ENCODE measurements at places on chromosomes 1 and 21.

DNA sequence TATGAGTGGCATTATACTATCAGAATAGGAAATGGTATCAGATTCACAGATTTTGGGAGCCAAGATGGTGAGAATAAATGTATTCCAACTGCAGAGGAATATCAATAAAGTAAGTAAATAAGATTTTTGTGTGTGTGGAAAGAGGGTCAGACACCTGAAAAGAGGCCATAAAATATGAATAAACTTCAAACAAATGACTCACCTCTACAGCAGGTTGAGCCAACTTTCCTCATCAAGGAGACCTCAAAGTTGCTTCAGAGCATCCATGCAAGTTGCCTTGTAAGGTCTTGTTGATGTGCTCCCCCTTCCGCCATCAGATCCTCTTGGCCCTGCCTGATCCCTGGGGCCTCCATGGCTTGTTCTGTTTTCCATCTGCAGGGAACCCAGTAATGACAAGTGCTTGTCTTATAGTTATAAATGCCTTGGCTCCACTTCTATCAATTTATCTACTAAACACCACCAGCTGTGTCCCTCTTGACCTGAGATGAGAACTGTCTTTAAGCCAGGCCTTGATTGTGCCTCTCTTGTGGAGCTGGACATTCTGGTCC, 775.6 kb downstream of the LTN1 start:
- no peak for DNase-seq

DNA sequence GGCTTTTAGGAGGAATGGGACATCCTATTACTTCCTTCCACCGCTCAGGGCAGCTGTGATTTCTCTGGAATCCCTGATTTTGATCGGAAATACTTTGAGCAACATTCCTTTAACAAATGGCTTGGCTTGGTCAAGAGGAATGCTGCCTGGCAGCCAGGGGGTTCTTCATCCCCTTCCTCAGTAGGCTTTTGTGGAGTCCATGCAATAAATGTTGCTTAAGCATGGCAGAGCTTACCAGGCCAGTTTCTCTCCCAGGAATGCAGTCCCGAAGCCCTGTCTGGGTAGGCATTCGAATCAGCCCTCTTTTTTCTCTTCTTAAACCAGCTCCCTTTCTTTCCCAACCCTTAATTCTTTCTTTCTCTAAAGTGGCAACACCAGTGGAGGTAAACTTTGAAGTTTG, 177.1 kb upstream of the KIAA0040 start:
- DNase-seq: no peak

DNA sequence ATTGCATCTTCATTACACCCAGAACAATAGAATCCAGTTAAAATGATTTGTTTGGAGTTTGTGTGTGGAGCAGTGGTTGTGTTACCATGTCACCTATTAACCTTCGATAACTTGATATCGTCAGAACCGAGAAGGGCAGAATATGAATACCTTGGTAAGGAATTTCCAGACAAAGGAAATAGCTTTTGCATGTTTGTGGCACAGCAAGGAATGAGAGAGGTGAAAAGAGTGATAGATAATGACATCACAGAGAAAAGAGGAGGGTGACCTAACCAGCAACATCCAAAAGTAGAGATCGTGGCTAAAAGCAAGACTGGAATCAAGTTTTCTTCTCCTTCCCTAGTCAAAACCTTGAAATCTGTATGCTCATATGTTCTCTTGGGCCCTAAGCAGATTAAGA, 244.6 kb upstream of the NEGR1 start:
- DNase-seq: no peak

GRCh38 chr1:95984798-95985374, 736.7 kb upstream of the PTBP2 start:
- no peak for DNase-seq

DNA sequence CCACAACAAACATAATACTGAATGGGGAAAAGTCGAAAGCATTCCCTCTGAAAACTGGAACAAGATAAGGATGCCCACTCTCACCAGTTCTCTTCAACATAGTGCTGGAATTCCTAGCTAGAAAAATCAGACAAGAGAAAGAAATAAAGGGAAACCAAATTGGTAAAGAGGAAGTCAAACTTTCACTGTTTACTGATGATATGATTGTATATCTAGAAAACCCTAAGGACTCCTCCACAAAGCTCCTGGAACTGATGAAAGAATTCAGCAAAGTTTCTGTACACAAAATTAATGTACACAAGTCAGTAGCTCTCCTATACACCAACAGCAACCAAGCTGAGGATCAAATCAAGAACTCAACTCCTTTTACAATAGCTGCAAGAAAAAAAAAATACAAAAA, 6.9 kb upstream of the F13B start:
- DNase-seq: no peak

DNA sequence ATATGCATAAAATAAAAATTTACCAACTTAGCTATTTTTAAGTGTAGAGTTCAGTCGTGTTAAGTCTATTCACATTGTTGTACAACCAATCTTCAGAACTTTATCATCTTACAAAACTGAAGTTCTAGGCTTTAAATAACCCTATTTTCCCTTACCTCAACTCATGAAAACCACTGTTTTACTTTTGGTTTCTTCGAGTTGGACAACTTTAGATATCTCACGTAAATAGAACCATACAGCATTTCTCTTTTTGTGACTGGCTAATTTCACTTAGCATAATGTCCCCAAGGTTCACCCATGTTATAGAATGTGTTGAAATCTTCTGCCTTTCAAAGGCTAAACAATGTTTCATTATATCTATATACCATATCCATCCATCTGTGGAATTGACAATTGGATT, 819.0 kb upstream of the ADGRL4 start:
- DNase-seq: no peak

- DNase-seq: no peak
These were observed 100.0 kb upstream of the RAB4A start for GRCh38 chr1:229170778-229171505.

DNA sequence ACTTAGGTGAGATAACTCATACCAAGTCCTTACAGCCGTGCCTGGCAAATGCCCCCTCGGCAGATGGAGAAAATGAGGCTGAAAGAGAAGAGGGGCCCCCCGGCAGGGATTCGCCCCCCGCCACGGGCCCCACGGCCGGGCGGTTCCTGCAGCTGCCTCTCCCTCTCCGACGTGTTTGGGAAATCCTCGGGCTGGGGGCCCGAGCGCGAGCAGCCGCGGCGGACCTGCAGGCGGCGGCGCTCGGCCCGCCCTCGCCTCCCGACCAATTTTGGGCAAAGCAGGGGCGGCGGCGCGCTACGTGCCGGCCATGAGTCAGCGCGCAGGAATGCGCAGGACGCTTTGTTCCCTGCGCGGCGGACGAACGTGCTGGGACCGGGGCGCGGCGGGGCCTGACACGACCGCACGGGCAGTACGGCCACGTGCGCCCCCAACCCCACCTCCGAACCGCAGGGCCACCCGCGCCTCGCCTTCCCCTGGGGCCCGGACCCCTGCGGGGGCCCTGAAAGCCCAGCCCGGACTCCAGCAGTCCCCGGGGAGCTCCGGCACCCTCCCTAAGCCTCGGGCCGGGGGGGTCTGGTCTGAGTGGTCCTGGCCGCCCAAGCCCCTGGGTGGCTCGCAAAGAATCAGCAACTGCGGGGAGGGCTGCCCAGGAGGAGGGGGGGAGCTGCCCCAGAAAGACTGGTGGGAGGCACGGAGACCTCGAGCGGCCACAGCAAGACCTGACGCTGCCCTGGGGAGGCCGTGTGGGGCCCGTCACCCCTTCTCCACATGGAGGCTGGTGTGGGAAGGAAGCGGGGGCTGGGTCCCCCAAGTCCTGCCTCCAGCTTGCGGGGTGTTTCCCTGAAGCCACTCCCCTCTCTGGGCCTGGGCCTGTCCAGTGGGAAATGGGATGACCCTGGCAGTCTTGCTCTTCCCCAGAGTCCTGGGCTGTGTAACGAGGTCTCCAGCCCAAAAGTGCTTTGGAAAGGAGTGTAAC, 11.9 kb upstream of the EDN2 start:
- DNase-seq: no peak

- no peak for DNase-seq
These were observed 267.3 kb upstream of the DUSP10 start for GRCh38 chr1:222009105-222009730.

- DNase-seq: no peak
These were observed 31.7 kb downstream of the ECE1 start for GRCh38 chr1:21258331-21259134.

DNA sequence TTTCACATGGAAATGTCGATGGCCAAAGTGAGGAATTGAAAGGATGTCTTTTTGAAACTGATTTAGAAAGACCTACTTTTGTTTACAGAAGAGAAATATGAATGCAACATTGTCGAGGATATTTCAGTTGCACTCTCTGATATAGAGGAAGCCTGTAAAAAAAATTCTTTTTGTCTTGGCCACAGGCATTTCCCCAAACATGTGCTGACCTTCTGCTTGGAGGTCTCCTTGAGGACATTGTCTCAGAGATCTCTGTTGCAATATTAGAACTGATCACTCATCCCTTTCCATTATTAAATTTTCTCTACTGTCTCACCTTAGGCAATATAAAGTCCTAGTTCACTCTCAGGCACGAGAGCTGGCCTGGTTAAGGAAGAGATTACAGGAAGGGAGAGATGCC, 16.0 kb downstream of the S100A11 start:
- no peak for DNase-seq

GRCh38 chr1:72601035-72601674, 318.8 kb upstream of the NEGR1 start:
- DNase-seq: no peak

DNA sequence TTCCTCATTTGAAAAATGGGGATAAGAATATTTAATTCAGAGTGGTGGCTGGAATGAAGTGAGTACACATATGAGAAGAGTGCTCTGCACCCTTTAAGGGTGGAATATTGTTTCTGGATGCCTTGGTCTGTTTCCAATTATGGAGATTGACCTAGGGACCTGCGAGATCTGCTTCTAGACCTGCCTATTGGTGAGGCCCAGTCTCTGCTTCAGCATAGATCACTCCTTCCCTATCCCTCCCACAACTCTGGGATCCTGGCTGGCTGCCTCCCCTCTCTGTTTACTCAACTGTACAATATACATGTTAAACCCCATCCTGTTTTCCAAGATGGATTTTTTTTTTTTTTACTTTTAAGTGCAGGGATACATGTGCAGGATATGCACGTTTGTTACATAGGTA, 6.4 kb upstream of the LDLRAD1 start:
- DNase-seq: no peak

DNA sequence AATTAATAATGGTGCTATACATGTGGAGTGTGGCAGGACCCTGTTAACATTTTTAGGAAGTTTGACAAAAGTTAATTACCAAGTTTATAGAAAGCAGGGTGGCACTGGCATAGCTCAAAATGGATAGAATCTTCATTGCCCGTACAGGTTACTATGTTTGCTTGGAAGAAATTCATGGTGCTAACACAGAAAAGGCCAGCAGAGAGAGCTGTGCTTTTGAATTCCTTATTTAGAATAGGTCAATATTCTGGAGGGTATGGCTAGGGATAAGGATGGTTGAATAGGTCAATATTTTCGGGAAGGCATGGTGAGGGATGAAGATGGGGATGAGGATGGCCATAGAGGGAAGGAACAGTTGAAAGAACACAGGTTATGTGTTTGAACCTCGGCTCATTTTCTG, 345.1 kb downstream of the LMO4 start:
- DNase-seq: no peak

DNA sequence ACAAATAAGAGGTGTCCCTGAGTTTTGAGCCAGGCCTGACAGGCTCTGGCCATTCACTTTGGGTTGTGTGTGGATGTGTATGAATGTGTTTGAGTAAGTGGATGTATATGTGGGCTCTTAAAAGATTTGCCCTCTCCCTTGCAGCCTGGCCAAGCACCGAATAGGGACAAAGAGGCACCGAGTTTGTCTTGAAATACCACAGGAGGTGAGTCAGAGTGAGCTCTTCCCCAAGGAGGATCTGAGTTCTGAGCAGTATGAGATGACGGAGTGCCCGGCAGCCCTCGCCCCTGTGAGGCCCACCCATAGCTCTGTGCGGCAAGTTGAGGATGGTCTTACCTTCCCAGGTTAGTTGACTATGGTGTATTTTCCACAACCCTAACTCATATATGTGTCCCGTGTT, 19.0 kb downstream of the KDM4A start:
- no peak for DNase-seq

DNA sequence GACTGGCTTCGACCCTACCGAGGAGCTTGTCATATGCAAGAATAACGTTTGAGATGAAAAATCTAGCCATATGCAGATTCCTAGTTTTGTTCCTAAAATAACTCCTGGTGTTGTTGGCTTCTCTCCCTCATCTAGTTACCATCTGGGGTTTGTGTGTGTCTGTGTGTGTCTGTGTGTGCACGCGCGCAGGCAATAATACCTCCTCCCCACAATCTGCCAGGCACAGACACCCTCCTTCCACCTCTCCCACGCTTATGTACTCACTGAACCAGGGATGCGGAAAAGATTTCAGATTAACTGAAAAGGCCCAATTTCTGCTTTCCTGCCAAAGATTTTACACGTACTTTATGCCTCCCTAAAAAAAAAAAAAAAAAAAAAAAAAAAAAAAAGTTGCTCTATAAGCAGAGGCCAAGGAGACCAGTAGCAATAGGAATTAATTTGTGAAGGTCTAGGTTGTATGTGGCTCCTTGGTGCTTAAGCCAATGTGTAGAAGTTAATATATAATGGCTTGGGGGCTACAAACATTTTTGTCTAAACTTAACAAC, 452.7 kb downstream of the NUF2 start:
- no peak for DNase-seq

- DNase-seq: no peak
These were observed 363.7 kb downstream of the MATN1 start for GRCh38 chr1:30359539-30360220.

GRCh38 chr1:86380257-86380861, 15.8 kb downstream of the ODF2L start:
- DNase-seq: no peak

- no peak for DNase-seq
These were observed 36.0 kb downstream of the KRTAP10-1 start for GRCh38 chr21:44503901-44504399.

DNA sequence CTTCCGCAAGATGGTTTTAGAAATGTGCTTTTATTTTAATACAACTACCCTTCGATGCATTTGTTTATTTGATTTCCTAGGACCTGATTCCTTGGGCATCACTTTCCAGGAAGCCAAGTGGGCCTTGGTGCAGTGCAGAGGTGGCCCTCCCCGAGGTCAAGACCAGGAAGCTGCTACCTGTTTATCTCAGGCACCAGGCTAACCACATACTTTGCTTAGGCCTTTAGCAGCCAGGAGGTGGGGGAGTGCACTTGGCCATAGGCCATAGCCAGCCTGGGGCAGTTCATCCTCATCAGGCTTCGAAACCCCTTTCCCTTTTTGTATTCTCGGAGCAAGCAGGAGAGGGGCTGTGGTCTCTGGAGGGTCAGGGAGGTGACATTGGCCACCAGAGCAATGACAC, 45.4 kb downstream of the SMYD2 start:
- DNase-seq: no peak

GRCh38 chr1:114314098-114314497, 160.4 kb upstream of the SYT6 start:
- DNase-seq: no peak

- DNase-seq: no peak
These were observed 78.5 kb upstream of the ADAMTS5 start for GRCh38 chr21:27045281-27045985.

DNA sequence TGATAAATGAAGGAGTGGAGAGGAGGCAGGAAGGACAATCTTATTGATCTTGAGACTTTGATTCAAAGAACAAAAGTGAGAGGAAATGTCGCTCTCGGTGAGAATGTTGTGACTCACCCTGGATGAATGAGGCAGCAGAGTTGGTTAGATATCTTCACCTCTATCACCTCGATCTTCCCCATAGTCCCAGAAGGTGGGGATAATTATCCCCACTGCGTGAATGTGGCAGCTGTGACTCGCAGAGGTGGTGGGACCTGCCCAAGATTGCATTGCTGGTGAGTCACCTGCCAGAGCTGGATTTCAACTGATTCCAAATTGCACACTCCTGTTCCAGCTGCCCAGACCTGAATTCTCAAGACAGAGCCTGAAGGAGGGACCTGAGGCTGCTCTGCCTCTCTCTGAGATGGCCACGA, 105.0 kb downstream of the MATN1 start:
- DNase-seq: no peak

Measured in activated naive CD8-positive, alpha-beta T cell treated with anti-CD3 and anti-CD28 coated beads, Interleukin-2, amount 50 U/mL, for 16 hours (primary cell).